ENCODE measurements at places on chromosomes 1 and 21. TPM values are rescaled to one million over a fixed set of nuclear protein-coding genes. Genes with fewer than 3 reads are reported as not detected.

GRCh38 chr1:93964777-93965200 is 55.6 kb upstream of the GCLM start:
- DNase-seq, result no peak

DNA sequence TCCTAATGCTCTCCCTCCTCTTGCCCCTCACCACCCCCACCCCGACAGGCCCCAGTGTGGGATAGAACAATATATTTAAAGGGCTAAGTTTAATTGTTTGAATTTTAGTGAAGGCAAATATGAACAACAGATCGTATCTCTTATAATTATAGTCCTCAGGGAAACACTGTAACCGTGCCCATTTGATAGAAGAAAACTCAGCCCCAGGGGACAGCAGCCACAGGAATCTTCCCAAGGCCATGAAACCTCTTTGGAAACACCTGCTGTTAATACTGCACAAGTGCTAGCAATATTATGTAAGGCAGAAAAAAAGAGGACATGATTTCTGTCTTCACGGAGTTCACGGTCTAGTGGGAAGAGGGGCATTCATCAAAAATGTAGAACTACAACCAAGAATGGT is 142.2 kb downstream of the URB2 start:
- no peak for DNase-seq

GRCh38 chr1:34876406-34876805 is 16.9 kb upstream of the SMIM12 start:
- no peak for DNase-seq

- DNase-seq, result no peak
These were observed 121.2 kb downstream of the EPHB2 start for GRCh38 chr1:22831729-22832413.

DNA sequence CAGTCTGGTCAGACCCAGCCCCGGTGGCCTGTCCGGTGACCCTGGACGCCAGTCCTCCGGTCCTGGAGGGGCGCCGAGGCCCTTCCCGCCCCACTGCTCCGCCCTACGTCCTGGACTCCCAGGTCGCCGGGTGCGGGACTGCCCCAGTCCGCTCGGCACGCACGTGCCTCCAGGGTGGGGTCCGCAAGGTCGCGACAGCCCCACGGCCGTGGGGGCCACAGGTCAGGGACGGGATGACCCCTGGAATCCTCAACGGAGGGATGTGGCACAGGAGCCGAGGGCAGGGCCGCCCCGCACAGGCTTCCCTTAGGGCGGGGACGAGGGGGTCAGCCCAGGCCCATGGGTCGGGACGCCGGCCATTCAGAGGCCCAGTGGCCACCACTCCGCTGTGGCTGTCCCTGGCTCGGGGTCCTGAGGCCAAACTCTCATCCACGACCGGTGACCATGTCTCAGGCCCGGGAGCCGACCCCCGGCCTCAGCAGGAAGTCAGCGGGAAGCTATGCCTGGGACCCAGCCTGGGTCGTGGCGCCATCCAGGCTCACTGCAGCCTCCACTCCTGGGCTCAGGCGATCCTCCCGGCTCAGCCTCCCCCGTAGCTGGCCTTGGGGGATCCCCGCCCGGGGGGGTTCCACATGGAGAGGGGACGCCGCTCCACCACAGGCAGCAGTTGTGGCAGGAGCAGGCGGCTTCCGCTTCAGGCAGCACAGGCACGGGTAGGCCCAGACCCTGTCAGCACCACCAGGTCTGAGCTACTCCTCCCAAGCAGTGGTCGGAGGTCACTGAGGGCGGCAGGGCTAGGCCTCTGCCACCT is 599 bp upstream of the TMEM240 start:
- no peak for DNase-seq

- no peak for DNase-seq
These were observed 235.7 kb upstream of the RAB4A start for GRCh38 chr1:229035054-229035747.

DNA sequence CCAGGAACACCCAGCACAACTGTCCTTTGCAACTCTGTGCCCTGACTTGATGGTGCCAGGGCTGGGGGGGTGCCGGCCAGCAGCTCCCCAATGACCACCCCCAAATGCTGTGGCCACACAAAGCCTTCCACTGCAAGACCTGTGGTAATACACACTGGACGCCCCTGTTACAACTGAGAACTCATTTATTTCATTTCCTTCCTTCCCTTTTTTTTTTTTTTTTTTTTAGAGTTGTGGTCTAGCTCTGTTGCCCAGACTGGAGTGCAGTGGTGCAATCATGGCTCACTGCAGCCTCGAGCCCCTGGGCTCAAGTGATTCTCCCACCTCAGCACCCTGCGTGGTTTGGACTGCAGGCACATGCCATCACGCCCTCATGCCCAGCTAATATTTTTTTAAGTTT is 25.2 kb downstream of the TP73 start:
- no peak for DNase-seq

DNA sequence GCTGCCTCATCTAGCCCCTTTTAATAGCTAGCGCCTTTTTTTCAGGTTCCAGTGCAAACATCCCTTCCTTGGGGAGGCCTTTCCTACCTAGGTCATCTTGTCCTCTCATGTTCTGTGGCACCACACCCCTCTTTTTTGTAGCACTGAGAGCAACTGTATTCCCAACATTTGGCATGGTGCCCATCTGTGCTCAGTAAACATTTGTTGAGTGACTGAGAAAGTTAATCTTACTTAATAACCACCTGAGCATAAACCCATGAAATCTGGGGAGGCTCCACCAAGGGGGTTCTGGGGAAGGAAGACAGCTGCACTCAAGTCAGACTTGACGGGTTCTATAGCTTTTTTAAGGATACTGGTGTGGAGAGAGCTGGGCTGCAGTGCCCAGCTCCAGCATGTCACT is 90.0 kb downstream of the NOS1AP start:
- no peak for DNase-seq

DNA sequence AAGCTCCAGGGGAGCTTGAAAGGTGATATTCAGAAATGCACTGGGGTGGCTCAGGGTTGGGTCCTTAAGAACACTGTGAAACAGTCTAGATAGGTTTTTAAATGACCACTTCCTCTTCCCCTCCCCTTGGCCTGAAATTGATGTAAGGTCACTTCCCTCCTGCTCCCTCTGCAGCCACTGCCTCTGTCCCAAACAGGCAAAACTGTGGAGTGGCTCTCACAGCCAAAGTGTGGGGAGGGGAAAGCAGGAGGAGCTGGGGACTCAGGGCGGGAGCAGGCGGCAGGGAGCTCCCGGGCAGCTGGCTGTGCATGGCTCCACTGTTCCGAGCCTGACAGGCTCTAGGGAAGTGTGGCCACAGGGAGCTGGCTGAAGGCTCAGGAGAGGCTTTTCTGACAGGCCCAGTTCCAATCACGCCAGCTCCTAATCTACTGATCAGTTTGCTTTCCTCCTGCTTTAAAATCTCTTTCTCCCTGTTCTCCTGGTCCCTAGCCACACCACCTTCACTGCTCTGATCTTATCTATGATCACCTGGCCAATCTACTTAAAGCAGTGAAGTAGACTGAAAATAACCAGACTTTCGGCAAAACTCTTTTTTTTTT is 5.1 kb upstream of the CSRP1 start:
- no peak for DNase-seq

- no peak for DNase-seq
These were observed 12.1 kb upstream of the DIPK1A start for GRCh38 chr1:92973203-92973897.

DNA sequence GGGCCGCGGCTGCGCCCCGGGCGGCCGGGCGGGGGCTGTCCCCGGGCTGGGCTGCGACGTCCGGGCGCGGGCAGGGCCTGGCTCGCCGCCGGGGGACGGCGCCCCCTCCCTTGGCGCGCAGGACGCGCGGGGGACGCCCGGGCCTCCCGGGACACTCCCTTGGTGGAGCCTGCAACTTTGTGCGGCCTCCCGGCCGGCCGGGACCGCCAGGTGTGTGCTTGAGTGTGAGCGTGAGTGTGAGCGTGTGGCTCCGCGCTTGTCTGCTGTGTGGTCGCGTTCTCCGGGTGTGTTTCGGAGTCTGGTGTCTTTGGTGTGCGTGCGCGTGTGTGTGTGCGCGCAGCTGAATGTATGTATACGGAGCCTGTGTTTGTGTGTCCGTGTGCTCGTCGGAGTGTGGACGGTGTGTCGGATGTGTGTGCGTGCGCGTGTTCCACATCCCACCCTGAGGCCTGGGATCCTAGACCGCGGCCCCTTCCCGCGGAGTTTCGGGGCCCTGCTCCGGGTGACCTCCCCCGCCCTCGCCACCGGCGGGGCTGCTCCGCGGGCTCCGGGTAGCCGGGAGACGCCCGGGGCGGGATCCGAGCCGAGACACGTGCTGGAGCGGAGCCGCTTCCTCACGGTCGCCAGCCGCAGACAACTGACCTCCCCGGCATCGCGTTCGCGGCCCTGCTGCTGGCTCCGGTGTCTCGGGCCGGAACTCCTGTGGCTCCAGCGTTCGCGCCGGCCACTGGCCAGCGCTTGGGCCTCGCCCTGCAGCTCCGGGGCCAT is 1.7 kb downstream of the PTPRU start:
- DNase-seq, result no peak

DNA sequence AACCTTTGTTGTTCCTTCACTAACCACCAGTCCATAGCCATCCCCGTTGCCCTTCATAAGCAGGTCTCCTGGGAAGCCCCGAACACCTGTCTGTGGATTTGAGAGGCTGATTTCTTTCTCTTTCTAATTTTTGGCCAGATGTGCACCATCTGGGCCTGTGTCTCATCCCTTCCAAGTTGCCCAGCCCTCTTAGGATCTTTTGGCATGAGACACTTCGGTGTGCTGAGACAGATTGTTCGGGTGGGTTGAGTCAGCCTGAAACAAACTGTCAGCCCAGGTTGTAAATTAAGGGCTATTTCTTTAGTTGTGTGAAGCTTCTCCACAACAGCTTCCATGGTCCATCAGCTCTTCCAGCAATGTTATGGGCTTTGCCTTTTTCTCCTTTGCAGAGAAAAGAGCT is 1.4 kb upstream of the DNAJC11 start:
- no peak for DNase-seq

- DNase-seq, result no peak
These were observed 138.3 kb downstream of the PTGER3 start for GRCh38 chr1:70909262-70909822.

DNA sequence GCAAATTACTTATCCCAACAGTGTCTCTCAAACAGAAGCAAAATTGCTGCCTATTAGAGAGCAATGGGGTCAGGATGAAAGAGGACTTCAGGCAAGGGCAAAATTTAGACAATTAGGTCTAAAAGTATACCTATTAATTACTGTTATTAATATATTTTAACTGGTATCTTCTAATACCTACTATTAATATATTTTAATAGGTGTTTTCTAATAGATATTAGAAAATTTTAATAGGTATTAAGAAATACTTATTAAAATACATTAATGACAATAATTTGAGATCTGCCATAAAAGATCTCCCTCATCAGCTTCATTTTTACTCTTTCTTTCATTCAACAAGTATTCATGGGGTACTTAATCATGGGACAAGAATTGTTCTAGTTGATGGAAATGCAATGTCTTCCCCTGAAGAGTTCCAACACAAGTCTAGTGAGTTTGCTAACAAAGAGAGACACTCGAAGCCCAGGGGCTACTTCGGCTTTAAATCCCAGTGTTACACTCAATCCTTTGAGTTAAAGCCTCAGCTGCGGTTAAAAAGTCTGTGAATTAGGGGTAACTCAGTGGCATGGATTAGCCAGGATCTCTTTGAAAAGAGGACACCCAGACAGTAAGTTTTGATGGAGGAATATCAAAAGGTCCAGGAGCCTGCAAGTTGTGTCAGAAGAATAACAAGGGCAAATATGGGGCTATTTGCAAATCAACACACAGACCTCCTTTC is 44.1 kb downstream of the STYXL2 start:
- DNase-seq, result no peak

DNA sequence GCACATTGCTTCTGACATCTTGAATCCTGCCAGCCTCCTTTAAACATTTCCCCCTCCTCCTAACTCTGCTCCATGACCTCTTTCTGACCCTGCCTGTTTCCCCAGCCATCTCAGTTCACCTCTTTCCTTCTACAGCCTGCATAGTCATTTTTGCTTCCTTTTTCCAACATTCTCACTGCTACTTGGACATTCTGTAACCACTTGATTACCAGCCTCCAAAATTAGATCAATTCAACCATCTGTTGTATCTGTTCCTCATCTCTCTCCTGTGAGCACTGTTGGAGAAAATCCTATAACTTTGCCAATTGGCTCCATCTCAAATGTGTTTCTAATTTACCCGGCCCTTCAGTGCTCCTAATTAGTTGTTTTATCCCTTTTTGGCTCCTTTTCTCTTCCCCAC is 27.5 kb upstream of the GPR88 start:
- DNase-seq, result no peak

DNA sequence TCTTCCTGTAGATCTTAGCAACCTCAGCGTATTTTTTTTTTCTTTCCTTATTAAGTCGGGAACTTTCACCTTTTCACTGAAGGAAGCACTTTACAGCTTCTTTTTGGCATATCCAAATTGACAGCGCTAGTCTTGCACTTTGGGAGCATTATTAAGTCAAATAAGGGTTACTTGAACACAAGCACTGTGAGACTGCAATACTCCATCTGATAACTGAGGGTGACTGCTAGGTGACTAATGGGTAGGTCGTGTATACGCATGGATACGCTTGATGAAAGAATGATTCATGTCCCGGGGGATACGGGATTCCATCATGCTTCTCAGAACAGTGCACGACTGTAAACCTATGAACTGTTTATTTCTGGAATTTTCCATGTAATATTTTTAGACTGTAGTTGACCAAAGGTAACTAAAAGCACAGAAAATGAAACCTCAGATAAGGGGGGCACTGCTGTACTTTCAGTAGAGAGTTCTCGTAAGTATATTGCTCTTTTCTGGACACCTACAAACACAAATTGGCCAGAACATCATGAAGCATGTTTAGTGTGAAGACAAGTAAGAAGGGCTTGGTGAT is 364.7 kb downstream of the SMYD3 start:
- no peak for DNase-seq

- DNase-seq, result no peak
These were observed 42.0 kb upstream of the FOXO6 start for GRCh38 chr1:41319106-41319755.

- DNase-seq, result no peak
These were observed 161.9 kb upstream of the UBE2U start for GRCh38 chr1:64041371-64042131.

DNA sequence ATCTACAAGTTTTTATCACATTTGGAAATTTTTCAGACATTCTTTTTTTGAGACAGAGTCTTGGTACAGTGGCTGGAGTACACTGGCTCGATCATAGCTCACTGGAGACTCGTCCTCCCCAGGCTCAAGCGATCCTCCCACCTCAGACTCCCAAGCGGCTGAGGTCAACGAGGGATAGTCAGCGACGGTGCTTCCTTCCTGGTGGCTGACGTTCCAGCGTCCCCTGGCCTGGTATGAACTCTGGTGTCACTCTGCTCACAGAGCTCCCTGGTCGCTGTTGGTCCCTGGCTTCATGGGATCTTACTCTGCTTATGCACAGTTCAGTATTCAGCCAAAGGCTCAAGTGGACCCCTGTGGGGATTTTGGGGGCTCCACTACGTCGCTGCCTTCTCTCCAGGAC is 3.5 kb upstream of the ARHGEF16 start:
- no peak for DNase-seq

CELF3 gene
- total RNA-seq, result not detected

LRRC53 gene
- not detected for total RNA-seq

PLEKHN1 gene
- 0.24 TPM for total RNA-seq

NFIA gene
- total RNA-seq, result 1.0 TPM

CD1E gene
- not detected for total RNA-seq

F13B gene
- total RNA-seq, result not detected

LINGO4 gene
- total RNA-seq, result 0.24 TPM

CCDC181 gene
- total RNA-seq, result not detected

CSMD2 gene
- total RNA-seq, result not detected

Data from naive thymus-derived CD4-positive, alpha-beta T cell (primary cell).